ENCODE measurements at places on chromosomes 11 and 22.

DNA sequence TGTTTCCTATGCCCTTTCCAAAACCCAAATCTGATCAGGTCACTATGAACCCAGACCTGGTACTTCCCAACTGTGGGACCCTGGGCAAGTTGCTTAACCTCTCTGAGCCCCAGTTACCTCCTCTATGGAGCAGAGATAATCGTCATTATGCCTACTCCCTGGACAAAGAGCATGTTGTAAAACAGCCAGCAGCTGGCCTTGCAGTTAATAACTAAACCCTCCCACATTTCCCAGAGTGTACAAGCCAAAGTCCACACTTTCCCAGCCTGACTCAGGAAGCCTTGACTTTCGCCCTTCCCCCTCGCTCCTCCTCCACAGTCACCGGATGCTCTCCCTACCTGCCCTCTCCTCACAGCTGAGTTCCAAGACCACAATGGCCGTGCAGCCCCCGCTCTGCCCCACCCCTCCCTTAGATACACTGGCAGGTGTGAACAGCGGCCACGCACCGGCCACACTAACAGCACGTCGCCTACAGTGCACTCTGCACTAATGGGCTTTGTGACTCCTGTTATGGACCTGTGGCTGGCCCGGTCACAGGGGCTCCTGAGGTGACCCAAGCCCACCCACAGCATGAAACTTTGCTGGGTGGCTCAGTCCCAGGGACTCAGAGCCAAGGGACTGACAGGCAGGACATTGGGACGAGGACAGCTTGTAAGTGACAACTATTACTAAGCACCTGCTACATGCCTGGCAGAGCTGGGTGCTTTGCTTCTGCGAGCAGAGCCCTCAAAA, 15.6 kb upstream of the MFNG start:
- DNase-seq: peak; percentile 65

GRCh38 chr22:36610056-36610455, 81.1 kb upstream of the EIF3D start:
- DNase-seq: no peak

GRCh38 chr11:63745304-63746170, 23.0 kb downstream of the ZFTA start:
- no peak for DNase-seq

DNA sequence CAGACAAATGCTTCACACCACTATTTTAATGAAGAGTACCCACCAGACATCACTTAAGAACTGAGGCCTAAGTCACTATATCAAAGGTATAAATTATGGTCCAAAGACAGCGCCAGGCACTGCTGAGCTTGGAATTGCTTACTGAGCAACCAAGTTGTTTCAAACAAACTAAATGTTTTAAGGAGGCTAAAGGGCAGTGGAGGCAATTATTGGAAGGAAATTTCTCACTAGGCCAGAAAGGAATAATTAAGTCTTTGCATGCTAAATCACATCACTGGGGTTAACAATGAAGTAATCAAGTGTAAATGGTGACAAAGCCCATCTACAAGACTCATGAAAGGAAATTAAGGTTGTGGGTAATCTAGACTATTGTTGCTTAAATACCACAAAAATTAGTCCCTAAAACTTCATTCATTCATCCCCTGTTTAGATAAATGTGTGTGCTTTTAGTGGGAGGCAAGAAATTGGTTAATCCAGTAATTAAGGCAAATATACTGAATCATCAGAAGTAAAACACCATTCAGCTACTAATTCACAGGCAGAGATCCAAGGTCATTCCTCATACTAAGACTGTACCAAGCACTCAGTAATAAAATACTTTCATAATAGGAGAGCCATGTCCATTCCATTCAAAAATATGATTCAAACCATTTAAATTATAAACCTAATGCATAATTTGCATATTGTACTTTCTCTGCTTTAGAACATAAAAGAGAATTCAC, 21.2 kb downstream of the LGR4 start:
- DNase-seq: no peak

- peak; percentile 28 for DNase-seq
These were observed 48.6 kb upstream of the TMEM45B start for GRCh38 chr11:129766898-129767604.

GRCh38 chr22:31826443-31826842, 72.6 kb downstream of the DEPDC5 start:
- DNase-seq: peak; percentile 21

DNA sequence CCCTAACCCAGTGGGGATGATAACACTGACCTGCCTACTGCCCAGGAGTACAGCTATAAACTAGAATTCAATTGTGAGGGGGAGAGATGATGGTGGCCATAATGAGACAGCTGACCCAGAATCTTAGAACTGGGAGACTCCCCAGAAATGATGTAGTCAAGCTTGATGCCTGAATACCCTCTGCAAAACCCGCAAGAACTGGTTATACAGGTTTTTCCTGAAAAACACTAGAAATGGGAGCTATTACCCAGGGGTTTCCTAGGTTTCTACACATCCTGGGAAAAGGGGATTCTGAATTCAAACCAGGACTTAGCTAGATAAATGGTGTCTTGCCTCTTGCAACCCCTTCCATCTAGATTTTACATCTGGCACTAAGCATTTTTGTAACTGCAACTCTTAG, 113.8 kb upstream of the NARS2 start:
- no peak for DNase-seq

DNA sequence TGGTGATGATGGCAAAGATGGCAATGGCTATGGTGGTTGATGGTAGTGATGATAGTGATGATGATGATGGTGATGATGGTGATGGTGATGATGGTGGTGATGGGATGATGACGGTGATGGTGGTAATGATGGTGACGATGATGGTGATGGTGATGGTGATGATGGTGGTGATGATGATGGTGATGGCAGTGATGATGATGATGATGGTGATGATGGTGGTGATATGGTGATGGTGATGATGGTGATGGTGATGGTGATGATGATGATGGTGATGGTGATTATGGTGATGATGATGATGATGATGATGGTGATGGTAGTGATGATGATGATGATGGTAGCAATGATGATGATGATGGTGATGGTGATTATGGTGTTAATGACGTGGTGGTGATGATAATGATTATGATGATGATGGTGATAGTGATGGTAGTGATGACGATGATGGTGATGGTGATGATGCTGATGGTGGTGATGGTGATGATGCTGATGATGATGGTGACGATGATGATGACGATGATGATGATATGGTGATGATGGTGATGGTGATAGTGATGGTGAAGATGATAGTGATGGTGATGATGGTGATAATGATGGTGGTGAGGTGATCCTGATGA, 232.1 kb downstream of the BRD1 start:
- DNase-seq: no peak

DNA sequence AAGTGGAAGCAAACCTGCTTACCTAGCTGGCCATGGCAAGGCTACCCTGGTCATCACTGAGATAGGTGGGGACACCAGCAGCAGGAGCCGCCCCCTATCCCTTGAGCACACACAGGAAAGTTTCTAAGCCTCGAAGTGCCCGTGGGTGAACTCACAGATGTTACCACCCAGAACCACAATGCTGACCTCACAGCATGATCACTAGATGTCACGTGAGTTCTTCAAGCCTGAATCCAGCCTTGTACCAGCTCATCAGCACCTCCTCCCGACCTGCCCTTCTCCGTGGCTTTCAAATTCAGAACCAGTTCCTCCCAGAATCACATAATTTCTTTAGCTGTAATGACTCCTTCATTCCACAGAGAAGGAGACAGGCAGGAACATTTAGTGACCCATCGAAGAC, 24.7 kb upstream of the TIMP3 start:
- DNase-seq: no peak

- no peak for DNase-seq
These were observed 312.8 kb upstream of the C11orf87 start for GRCh38 chr11:109109150-109109549.

GRCh38 chr11:83037877-83038276, 33.8 kb downstream of the RAB30 start:
- no peak for DNase-seq

DNA sequence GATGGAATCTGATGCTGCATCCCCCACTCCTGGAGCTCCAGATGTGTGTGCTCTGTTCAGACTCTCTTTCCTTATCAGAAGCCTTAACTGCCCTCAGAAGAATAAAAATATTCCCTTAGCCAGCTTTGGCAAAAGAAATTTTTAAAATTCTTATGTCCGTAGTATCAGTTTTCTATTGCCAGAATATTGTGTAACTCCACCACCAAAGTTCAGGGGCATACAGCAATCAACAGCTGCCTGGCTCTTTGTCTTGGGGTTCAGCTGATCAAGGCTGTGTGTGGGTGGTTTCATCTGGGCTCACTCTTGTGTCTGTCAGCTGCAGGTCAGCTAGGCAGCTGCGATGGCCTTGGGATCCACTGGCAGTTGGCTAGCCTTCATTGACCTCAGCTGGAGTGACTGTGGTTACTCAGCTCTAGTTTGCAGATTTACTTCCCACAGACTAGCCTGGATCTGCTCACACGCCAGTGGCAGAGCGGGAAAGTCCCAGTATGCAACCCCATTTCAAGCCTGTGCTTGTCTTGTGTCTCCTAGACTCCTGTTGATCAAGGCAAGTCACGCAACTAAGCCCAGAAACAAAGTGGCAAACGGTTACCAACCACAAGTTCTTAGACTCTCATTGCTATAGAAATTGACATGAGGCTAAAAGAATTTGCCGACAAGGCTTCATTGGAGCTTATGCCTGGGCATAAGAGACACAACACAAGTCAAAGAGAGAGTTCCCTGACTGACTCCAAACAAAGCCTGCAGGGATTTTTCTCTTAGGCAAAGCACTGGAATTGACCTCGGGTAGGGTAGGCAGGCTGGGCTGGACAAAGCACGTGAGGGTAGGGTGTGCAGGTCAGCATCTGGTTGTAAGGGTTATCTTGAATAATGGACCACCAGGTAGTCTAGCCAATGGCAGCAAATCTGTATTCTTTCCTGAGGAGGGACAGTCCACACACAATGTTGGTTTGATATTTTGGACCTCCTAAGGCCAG, 7.5 kb downstream of the TMEM138 start:
- no peak for DNase-seq

DNA sequence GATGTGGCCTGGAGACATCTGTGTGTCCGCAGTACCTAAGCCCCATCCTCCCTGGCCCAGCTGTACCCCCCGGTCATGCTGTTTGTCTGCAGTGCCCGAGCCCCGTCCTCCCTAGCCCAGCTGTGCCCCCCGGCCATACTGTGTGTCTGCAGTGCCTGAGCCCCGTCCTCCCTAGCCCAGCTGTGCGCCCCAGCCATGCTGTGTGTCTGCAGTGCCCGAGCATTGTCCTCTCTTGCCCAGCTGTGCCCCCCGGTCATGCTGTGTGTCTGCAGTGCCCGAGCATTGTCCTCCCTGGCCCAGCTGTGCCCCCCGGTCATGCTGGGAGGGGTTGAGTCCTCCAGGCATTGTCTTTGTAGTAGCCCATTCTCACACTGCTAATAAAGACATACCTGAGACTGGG, 7.6 kb upstream of the ARSA start:
- no peak for DNase-seq

GRCh38 chr22:17472932-17473331, 90.4 kb upstream of the SLC25A18 start:
- DNase-seq: peak; percentile 84

DNA sequence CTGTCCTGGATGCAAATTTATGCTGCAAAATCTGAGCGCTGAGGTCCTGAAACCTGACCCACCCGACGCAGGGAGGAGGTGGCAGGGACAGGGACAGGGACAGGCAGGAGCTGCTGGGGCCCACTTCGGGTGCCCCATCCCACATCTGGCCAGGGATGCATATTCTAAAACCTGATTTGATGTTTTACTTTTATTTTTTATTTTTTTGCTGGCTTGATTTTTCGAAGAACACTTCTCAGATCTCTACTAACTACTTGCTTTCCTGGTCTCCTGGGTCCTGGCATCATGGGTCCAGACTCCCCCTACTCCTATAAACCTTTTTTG, 652 bp upstream of the PVALB start:
- no peak for DNase-seq

DNA sequence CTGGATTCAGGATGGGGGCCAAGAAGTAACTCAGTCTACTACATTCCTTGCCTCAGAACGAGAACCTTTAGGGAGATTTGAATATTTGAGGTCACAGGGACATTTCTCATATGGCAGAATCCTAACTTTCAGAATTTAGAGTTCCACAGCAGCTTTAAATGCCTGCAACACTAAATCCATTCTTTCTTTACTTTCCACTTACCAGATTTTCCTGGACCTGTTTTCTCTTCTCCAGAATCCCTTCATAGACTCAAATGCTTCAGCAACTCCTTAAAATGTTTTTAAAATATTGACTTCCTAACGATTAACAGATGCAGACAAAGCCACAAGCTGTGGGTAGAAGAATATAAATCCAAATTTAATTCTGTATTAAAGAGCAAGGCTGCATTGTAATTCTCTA, 63.1 kb downstream of the PRSS23 start:
- peak; percentile 23 for DNase-seq

GRCh38 chr11:64754919-64755662, 4.7 kb downstream of the PYGM start:
- DNase-seq: no peak

DNA sequence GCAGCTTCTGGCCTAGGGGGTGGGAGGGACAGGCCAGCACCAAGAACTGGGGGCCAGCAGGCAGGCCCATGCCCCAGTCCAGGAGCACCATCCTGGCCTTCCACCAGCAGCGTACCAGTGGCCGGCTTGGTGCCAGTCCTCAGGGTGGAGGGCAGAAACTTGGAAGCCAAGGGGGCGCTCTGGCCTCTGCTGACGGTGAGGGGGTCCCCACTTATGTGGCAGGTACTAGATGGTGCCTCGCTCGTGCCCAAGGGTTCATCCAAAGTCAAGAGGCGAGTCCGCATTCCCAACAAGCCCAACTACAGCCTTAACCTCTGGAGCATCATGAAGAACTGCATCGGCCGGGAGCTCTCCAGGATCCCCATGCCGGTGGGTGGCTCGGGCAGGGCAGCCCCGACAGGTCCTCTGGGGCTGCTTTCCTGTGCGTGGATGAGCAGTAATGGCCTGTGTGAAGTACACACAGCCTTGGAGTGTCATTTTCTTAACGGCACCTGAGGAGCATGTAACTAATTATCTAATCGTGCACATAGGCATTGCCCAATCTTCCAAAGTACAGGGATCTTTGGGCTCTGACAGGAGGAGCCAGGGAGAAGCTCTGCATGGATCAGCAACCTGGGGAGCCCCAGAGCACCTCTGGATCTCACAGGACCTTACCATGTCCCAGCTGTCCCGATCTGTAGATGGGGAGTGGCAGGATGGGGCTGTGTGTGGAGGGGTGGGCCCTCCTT, 79.1 kb downstream of the MORC2 start:
- DNase-seq: no peak

DNA sequence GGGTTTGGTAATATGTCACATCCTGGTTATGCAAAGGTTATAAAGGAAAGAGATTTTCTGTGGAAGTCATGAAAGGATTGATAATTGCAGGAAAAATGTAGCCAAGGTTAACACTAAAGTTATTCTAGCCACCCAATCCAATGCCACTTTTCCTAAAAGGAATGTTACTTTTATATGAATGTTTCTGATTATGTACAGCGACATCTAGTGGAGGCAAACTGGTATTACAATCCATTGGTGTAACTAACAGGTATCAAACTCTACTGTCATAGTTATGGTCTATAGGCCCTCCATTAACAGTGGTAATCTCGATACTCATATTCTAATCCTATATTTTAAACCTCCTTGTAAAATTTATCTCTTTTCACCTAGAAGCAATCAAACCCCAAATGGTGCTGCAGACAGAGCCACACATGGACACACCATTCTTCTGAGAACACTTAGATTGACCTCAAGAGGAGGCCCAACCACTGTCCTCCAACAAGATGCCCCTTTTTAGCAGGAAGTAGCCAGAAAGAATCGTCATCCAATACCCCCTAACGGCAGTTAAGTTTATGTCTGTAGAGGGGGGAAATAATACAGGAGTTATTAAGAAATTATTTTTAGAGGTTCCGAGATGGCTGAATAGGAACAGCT, 74.9 kb upstream of the RAG2 start:
- DNase-seq: peak; percentile 30

Measured in eye (tissue), 1 donor.